ENCODE measurements at places on chromosomes 16 and 17.
A peak's percentile ranks its signal among the peaks of the same experiment; 100 is the strongest.

DNA sequence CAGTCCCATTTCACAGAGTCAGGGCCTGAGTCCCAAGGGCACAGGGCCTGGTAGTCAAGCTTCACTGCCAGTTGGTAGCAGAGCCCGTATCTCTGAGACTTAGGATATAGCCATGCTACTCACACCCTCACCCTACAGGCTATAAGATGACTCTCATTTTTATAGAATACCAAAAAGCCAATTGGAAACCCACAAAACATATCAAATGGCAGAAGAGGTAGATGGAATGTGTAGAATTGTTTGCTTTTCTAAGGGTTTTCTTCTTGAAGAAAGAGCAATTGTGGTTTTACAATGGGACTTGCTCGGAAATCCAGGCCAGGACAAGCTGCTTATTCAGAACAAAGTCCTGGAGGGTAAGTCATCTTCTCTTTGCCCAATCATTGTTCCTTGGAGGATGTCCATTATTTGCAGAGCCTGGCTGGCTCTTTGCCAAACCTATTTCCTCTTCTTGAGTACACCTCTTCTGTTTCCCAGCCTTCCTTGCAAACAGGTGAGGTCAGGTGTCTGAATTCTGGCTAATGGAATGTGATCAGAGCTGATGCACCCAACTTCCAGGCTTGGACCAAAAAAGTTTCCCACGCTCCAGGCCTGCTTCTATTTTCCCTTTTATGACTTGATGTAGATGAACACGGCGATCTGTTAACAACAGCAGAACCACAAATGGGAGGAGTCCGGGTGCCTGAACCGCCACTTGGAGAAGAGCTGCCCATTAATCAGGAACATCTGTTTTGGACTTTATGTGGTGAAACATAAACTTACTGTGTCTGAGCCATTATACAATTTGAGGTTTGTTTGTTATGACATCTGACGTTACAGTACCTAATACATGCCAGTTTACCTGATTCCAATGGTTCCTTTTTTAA, 16.9 kb upstream of the CCL22 start:
- no peak for DNase-seq

DNA sequence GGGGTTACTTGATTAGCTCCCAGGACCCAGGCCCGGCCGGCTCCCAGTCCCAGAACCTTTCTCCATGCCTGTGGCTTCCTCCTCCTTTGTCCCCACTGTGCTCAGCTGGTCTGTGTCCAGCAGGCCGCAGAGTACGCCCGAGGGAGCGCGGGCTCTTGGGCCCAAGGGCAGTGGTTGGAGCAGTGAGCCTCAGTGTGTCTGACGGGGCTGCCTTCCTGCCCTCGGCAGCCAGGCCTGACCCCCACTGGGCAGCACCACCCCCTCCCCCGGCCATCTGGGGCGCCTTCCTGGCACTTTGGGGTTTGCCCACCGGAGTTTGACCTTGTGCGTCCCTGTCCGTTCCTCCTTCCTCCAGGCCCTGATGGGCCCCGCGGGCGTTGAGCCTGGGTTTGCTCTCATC, 62.4 kb upstream of the PVALEF start:
- DNase-seq, result no peak

- DNase-seq, result no peak
These were observed 516 bp downstream of the SLC16A6 start for GRCh38 chr17:68290268-68290954.

DNA sequence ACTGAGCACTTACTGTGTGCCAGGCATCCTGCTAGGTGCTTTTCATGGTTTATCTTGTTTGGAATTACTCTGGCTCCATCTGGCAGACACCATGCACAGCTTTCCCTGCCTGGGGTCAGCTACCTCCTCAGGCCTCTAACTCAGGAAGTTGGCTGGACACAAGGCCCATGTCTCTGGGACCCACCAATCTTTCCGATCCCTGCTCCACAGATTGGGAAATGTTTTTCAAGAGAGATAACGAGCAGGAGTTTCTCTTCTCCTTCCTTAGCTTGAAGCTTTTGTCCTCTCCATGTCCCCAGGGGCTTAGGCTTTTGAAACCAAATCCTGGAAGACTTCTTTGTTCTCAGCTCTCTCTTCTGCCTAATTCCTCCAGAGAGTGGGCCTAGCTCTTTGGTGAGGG, 11.5 kb upstream of the ELAC2 start:
- DNase-seq, result no peak

- no peak for DNase-seq
These were observed 1.2 kb upstream of the KATNB1 start for GRCh38 chr16:57734308-57734924.

DNA sequence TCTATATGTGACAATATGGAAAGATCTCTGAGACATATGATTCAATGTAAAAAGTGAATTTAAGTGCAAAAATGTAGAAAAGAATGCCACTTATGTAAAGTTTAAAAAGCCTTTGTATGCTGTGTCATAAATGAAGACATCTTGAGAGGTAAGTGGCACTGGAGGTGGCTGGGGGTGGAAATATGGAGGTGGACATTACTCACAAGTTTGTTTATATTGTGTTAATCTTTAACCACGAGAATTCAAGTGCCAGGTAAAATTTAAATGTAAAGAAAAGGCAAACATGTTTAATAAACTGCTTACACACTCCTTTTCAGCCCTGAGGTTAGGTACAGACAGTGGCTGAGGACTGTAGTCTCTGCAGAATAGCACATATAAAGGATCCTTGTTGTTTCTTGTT, 235.1 kb downstream of the ABCC12 start:
- no peak for DNase-seq

- DNase-seq, result no peak
These were observed 23.8 kb downstream of the CLTC start for GRCh38 chr17:59643159-59644140.

GRCh38 chr17:16448490-16448889, 33.1 kb downstream of the TRPV2 start:
- DNase-seq, result no peak

DNA sequence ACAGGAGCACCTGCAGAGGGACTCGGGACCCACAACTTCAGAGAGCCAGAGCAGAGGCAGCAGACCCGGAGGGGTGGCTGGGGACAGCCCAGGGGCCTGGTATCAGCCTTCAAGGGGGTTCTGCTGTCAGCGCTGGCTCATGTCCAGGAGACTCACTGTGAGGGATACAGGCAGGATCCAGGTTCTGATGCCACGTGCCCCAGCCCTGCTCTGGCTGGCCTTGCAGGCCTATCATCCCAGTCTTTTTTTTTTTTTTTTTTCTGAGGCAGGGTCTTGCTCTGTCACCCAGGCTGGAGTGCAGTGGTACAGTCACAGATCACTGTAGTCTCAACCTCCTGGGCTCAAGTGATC, 9.0 kb upstream of the MTSS2 start:
- DNase-seq, result no peak

DNA sequence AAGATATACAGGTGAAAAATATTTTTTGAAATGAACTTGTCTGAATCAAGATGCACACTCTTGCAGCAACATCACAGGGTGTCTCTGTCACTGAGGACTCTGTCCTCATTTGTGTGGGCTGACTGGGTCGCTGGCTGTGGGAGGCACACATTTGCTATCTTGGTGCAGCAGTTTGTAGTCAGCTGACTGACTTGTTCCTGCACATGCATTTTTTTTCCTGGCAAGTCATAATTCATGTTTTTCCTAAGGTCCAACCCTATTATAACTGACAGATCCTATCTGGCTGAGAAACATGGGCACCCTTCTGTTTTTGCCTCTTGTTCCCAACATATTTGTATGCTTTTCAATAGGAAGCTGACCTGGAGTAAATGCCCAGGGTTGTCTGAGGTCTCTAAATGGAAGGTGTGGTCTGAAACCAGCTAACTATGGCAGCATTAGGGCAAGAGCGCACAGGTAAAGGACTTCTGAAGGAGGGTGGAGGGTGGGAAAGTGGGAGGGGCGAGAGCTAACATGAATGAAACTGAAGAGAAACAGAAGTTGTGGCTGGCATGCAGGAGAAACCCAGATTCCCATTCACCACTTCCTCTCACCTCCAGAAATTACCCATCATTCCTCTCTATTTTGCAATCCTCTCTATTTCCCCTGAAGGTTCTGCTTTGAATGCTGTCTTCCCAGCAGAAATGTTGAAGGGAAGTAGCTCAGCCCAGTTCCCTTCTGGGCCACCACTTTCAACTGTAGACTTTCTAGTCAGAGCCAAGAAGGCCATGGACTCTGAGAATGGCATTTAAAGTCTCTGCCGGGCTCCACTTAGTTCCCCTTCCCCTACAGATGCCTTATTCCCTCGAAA, 166.1 kb downstream of the PRKCA start:
- no peak for DNase-seq

DNA sequence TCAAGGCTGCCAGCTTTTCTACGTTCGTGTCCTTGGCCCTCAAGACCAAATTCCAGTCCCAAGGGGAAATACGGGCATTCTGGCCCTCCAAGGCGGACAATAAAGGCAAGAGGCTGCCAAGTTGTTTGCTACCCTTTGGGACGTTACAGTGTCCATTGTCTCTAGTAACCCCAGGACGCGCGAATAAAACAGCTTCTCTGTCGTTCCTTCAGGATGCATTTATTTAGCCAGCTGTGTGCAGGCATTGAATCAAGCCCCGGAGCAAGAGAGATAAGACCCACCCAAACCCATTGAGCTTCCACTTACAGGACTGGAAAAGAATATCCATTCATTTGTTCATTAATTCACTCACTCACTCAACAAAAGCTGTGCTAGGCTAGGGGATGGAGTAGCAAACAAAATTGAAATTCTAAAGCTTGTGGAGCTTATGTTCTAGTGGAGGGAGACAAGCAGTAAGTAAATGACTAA, 656 bp downstream of the MRPL58 start:
- DNase-seq, result no peak

GRCh38 chr16:71746442-71747046, 22.0 kb upstream of the PHLPP2 start:
- DNase-seq, result no peak

GRCh38 chr17:45060797-45061605, at the start of gene NMT1:
NMT1 (plus strand) TSS chr17:45061317; CDS start chr17:45061330, 13 bp downstream.
- DNase-seq, result peak; percentile 25

- no peak for DNase-seq
These were observed 18.2 kb upstream of the NXPH3 start for GRCh38 chr17:49557312-49558024.

DNA sequence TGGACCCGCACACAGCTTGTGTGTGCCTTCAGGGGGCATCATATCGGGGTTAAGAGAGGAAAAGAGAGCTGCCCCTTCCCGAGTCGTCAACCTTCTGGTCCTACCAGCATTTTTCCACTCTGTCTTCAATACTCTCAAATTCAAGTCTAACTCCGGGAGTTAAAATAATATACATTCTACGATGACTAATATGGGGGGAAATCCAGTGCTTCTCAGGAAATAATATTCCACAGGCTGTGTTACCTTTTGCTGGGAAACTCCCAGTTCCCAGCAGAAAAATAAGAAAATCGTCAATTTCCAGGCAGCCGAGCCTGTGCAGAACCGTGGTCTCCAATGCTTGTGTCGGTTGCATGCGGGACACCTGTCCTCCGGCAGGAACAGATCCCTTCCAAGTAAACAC, 105.0 kb upstream of the FOXF1 start:
- DNase-seq, result no peak

DNA sequence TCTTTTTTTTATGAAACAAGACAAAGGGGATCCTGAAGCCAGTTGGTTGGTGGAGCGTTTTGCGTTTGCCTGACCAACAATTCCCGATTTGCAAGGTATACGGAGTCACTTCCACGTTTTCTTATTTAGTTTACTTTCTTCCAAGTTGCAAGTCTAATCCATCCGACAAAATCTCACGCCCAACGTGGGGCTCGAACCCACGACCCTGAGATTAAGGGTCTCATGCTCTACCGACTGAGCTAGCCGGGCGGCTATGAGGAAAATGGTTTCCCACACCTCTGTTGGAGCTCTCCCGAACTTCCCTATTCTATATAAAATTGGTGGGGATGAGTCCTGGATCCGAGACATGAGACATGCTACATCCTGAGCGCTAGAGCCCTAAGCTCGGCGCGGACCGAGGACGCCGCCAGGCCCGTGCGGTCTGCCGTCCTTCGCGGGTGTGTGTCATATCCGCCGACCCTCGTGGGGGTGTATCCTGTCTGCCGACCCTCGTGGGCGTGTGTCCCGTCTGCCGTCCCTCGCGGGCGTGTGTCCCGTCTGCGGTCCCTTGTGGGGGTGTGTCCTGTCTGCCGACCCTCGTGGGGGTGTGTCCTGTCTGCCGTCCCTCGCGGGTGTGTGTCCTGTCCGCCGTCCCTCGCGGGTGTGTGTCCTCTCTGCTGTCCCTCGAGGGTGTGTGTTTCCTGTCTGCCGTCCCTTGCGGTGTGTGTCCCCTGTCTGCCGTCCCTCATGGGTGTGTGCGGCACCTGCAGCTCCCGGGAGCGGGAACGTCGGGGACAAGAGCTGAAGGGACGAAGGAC, 22.6 kb downstream of the ZNF213 start:
- DNase-seq, result no peak

- no peak for DNase-seq
These were observed 599 bp downstream of the MRC2 start for GRCh38 chr17:62627904-62628633.

GRCh38 chr17:66443166-66443565, 140.8 kb downstream of the PRKCA start:
- no peak for DNase-seq

- DNase-seq, result no peak
These were observed 41.3 kb upstream of the ACSF3 start for GRCh38 chr16:89052191-89052889.

- no peak for DNase-seq
These were observed 4.5 kb downstream of the FBXL19 start for GRCh38 chr16:30927789-30928378.

DNA sequence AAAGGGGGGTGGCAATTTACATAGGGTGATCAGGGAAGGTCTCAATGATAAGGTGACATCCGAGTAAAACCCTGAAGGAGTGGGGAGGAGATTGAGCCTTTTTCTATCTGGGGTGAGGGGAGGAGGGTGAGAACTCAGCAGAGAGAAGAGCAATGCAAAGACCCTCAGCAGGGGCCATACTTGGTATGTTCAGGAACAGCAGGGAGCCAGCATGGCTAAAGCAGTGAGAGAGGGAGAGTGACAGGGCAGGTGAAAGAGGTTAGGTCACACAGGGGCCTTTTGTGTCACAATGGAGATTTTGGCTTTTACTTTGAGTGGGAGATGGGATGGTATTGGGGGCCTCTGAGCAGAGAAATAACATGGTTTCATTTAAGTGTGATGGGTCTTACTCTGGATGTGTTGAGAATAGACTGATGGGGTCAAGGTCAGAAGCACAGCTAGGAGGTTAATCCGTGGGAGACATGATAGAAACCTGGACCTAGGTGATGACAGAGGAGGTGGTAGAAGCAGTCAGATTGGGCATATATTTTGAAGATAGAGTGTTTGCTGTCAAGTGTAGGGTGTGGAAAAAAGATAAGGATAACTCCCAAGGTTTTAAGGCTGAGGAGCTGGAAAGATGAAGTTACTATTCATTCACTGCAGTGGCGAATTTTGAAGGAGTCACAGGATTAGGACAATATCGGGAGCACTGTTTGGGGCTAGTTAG, 6.2 kb downstream of the SP2 start:
- no peak for DNase-seq

DNA sequence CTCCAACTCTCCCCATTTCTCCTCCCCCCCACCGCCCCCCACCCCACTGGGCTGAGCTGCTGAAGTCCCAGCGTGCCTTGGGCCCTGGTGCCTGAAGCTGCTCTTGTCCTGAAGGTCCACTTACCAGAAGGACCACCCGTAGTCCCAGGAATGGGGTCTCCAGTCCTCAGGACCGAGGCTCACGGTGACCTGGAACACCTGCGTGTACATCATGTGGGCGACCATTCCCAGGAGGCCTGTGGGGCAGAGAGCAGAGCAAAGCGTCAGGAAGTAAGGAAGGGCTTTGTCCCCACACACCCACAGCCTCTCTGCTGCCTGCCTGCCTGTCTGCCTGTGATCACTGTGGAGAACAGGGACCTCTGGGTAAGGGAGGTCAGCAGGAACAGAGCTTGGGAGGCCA, 218.7 kb downstream of the GSG1L start:
- DNase-seq, result no peak

Data from cortex of kidney (tissue), 1 donor.